Esophagus mucosa (tissue), 1 donor: ENCODE measurements at places on chromosomes 11 and 22. TPM values are rescaled to one million over a fixed set of nuclear protein-coding genes. Genes with fewer than 3 reads are reported as not detected.

THOC5 gene
- 30.1 TPM for total RNA-seq

ST13 gene
- 120 TPM for total RNA-seq

GAS2L1 gene
- total RNA-seq, result 27.7 TPM

APOL4 gene
- 3.5 TPM for total RNA-seq

OVCH2 gene
- 0.44 TPM for total RNA-seq

MYEOV gene
- total RNA-seq, result 4.7 TPM

SCGB1D2 gene
- 0.56 TPM for total RNA-seq

LGALS12 gene
- total RNA-seq, result not detected

LMO2 gene
- 11.7 TPM for total RNA-seq

OR8G1 gene
- not detected for total RNA-seq

GP1BB gene
- total RNA-seq, result 2.0 TPM

KRTAP5-1 gene
- total RNA-seq, result not detected

POLR2L gene
- 177 TPM for total RNA-seq

SLN gene
- total RNA-seq, result 0.52 TPM

ELP4 gene
- total RNA-seq, result 15.1 TPM
